ENCODE measurements at places on chromosomes 3 and 15. TPM values are rescaled to one million over a fixed set of nuclear protein-coding genes. Genes with fewer than 3 reads are reported as not detected.

DNA sequence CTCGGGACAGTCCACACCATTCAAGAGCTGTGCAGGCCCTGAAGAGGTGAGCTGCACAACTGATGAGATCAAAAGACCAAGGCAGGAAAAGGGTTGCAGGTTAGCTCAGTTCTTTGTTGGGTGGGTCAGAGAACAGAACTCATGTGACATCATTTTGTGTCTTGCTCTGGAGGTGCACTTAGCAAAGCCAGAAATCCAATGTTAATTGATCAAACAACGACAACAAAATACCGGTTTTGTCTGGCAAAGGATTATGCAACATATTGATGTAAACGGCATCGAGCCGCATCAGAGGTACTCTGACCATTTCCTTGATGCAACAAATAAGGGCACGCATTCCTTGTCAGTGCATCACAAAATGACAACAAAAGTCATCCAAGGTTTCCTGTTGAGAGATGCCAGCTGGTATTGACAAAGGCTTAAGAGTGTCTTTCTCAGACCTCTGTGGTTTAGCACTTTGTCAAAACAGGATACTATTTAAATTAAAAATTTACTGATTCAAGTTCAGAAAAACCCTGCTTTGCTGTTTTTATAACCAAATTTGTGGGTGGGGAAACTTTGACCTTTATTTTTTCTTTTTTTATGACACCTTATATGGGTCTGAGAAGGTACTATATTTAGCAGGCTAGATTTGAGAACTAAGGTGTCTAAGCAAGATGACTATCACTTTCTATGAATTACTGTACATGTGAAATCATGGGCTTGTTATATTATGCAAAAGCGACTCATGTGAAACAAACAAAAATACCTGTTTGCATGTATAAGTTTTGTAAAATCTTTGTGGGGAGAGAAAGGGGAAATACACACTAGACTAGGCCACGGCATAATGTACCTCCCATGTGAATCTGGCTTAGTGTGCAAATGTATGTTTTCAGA is 496.1 kb downstream of the FOXP1 start:
- DNase-seq = peak; percentile 51

- DNase-seq = no peak
Observed at GRCh38 chr3:177629276-177629675, 432.0 kb upstream of the TBL1XR1 start.

Gene PRSS50
- total RNA-seq = not detected

Gene PLCL2
- total RNA-seq = 3.8 TPM

GRCh38 chr15:82165948-82166376 is 96.6 kb downstream of the EFL1 start:
- DNase-seq = peak; percentile 70

DNA sequence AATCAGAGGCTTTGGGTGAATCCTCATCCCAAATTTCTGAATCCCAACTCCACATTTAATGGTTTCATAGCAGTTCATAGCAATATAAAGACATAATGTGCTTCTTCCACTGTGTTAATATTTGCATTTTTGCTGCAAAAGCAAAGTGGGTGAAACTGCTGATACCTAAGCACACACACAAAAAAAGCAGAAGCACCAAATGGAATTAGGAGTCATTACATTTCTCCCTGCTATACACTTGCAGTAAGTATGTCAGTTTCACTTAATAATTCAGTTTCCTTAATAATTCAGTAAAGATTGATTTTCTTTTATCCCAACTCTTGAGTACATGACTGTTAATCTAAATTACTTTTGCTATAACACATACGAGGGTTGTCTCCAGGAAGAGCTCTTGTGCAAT is 48.9 kb upstream of the ALCAM start:
- DNase-seq = no peak

- peak; percentile 90 for DNase-seq
Observed at GRCh38 chr3:117105686-117106085, 396.1 kb downstream of the TUSC7 start.

DNA sequence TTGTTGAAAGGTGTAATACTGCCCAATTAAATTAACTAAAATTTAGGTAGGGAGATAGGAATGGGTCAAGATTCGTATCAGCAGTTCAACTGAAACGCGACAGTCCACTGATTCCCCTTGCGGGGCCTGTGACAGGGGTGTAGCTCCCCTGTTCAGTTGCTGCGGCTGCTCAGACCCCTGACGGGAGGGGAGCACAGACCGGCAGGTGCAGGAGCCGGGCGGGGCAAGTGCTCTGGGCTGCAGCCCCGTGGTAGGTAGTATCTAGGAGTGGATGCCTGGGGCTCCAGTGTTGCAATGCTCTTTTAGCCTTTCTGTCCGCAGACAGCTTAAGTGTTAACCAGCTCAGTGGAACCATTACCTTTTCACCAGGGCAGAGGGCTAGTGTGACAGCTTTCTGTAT is 164.9 kb downstream of the ROBO2 start:
- DNase-seq = no peak

Gene LIPC
- not detected for total RNA-seq

Gene SLC26A6
- 11.8 TPM for total RNA-seq

GRCh38 chr3:146026547-146026946 is 134.4 kb downstream of the PLOD2 start:
- no peak for DNase-seq

GRCh38 chr3:15528854-15529537 is 7.5 kb upstream of the COLQ start:
- no peak for DNase-seq

DNA sequence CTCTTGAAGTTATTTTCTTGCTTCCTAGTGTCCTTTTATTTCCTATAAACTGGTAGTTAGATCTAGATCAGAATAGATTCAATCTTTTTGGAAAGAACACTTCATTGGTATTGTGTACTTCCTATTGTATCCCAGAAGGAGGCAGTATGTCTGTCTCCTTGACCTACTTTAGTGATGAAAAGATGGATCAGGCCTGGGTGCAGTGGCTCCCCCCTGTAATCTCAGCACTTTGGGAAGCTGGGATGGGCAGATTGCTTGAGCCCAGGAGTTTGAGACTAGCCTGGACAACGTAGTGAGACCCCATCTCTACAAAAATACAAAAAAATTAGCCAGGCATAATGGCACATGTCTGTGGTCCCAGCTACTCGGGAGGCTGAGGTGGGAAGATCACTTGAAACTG is 12.0 kb downstream of the BSN start:
- no peak for DNase-seq

DNA sequence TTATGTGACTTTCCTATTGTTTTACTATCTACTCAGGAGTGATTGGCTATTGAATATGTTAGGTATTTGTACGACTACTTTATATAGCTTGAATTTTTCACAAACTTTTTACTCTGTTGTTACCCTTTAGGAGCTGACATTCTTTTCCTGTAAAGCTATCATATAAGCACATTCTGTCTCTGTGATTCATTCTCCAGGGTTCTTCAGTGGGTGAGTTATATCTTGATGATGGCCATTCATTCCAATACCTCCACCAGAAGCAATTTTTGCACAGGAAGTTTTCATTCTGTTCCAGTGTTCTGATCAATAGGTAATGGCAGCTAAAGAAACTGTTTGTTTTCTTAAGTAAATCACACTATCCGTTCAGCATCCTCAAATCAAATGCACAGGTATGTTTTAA is 10.1 kb upstream of the CAPN3 start:
- DNase-seq = peak; percentile 65

GRCh38 chr3:151476344-151477018 is 15.6 kb upstream of the IGSF10 start:
- no peak for DNase-seq

DNA sequence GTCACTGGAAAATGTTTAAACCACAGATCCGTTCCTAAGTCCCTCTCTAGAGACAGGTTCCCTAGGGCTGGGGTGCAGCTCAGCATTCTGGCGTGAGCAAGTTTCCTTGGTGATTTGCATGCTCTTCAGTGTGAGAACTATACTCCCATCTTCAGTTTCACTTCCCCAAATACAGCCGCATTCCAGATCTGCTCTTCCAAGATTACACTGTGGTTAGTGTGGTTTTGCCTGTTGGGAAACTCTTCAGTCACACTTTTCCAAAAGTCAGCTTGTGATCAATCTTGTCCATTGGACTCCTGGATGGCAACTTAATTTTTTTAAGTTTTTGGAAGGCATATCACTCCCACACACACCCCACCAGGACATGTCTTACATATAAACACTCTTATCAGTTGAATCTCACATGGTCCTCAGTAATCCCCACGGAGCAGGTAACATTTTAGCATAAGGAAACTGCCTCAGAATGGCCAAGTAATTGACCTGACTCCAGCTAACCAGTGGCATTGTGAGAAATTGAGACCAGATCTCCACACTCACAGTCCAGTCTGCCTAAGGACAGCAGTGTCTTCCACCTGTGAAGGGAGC is 33.5 kb upstream of the PTPN23 start:
- peak; percentile 79 for DNase-seq

Measured in IMR-90 (cell line).